T-cell (primary cell): ENCODE measurements at places on chromosomes 3 and 15.

GRCh38 chr15:64112073-64112772 lies 16.4 kb downstream of the SNX1 start:
- DNase-seq: no peak

GRCh38 chr15:31025996-31026395 lies 34.6 kb upstream of the MTMR10 start:
- DNase-seq: no peak

DNA sequence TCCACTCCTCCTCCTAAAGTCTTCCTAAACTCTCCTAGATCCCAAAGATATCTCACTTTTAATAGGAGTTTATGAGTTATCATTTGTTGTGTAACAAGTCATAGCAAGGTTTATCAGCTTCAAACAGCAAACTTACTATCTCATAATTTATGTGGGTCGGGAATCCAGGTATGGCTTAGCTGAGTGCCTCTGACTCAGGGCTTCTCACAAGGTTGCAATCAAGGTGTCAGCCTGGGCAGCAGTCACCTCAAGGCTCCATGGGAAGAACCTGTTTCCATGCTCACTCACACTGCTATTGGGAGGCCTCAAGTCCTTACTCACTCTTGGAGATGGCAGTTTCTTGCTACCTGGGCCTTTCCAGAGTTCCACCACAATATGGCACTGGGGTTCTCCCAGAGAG lies 889.8 kb downstream of the MCTP2 start:
- no peak for DNase-seq

GRCh38 chr3:122992676-122993075 lies 34.9 kb downstream of the SEMA5B start:
- no peak for DNase-seq

DNA sequence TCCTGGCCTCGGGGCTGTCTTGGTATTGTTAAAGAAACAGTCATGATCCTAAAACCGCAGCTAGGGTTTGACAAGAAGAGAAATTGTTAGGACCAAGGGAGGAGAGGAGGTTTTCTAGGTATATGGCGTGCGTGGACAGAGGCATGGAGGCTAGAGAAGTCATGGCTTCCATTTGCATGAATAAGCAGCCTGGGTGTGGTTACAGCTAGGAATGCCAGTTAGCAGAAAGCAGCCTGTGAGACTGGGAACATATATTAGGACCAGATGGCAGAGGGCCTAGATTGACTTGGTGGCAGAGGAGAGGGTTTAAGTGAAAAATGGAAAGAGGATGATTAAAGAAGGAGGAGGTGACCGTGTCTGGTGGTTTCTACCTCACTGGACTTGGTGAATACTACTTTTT lies 573.6 kb upstream of the ARRDC4 start:
- DNase-seq: no peak

DNA sequence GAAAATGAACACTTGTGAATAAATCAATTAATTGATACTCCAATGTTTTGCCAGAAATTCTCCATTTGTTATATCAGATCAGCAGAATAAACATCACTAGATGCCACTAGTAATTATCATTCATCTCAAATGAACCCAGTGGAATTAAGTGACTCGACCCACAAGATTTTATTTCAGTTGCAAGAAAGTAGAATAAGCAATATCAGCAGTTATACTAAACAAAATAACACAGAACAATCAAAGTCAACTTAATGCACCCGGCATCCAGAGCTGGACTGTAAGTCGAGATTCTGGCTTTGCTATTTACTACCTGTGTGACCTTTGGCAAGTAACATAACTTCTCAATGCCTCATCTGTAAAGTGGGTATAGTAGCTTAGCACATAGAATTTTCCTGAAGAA lies 256.5 kb downstream of the MEIS2 start:
- DNase-seq: no peak

GRCh38 chr3:130773366-130773765 lies 26.7 kb upstream of the PIK3R4 start:
- no peak for DNase-seq

GRCh38 chr15:82298520-82298919 lies 35.9 kb downstream of the SAXO2 start:
- peak; percentile 56 for DNase-seq

DNA sequence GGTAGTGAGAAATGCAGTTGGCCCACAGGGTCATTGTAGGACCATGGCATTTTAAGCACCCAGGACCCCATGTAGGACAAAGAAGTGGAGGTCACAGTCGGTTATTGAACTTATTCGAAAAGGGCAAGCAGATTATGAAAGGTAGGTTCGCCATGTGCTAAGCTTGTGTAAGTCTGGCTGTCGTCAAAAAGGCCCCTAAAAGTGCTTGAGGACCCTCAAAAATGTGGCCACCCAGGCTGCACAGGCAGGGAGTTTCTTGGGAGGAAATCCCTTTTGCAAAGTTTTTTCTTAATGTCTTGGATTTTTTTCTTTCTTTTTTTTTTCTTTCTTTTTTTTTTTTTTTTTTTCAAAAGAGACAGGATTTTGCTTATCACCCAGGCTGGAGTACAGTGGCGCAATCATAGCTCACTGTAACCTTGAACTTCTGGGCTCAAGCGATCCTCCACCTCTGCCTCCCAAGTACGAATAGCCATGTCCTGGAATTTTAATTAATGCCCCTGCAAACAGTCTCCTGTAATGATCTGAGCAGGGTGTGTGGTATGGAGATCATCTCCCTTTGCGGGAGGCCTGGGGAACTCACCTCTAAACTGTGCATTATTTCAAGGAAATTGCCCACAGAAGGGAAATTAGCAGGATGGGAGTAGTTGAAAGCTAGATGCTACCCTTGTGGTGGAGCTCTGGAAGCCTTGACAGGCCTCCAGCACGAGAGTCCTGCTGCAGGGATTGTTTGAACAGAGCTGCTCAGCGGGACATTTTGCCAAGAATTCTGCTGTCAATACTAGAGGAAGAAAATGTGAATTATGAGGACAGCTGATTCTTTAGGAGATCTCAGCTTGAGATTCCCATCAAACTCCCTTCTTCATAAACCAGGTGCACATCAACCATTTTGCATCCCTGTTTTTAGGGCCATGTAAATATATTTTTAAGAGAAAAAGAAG lies 28.4 kb downstream of the THSD4 start:
- no peak for DNase-seq

DNA sequence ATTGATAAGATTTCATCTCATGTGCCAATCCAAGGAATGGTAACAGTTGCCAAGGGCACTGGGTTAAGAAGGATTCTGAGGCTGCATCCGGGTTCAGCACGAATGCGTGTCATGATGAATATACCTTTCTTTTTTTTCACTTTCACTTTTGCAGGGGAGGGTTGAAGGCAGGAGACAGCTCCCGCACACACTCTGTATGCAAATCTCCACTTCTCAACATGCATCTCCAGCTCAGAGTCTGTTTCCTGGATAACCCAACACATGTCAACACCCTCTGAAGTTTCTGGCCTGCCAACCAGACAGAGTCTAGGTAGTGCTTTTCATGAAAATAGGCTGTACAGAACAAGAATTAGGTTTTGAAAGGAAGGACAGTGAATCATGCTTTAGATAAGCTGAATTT lies 21.6 kb downstream of the B4GALT4 start:
- DNase-seq: peak; percentile 7

GRCh38 chr3:127645371-127646015 lies 16.5 kb downstream of the PODXL2 start:
- DNase-seq: no peak

- DNase-seq: no peak
Observed at GRCh38 chr15:62961134-62961533, 81.4 kb upstream of the TPM1 start.

DNA sequence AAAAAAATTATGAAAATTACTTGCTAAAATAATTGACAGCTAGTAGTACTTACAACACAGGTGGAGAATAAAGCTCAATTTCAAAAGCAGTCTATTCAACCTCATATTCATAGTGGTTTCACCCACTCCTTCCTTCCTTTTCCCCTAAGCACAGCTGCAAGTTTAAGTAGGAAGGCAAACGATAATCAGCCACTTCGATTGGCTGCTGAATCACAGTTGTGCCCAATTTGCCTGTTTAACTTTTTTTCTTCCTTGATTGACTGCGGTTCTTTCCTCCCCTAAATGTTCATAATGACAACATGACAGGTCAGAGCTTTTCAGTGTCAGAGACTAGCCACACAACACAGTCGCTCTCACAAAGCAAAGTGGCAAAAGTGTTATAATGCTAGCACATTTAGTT lies 468.0 kb upstream of the GBE1 start:
- no peak for DNase-seq

DNA sequence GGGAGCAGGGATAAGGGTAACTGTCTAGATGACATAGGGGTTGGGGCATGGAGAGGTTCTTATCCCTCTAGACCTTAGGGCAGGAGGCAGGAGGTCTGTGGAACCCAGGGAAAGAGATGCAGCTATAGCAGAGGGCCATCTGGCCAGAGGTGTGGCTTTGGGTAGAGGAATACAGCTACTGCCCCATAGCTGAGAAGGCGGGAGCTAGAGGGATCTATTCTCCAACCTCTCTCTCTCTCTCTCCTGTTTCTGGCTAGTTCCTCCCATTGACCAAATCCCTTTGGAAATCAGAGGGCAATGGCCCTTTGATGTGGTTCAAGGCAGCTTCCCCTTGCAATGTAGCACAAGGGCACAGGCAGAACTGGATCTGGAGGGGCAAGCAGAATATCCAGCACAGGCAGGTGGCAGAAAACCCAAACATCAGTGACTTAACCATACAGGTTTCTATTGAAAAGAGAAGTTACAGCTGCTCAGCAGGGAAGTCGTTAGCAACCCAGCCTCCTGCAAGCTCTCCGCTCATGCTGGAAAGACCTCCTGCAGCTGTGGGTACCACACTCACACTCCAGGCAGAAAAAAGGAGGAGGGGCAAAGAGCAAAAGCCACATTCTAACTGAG lies 22.3 kb upstream of the LMOD3 start:
- DNase-seq: no peak

DNA sequence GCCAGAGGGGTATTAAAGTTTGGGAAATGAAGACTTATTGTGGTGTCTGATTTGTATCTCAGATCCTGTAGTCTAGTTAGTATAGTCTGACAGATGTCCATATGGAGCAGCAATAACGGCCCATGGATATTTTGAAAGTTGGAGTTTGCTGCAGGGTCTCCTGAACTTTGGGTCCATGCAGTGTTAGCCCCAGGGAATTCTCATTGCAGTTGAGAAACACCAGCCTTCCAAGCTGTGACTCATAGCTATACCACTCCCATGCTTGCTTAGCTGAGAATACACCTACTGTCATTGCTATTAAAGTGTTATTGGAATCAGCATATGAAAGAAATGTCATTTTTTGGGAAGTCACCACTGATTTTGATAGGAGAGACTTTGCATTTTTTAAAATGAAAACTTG lies 29.2 kb downstream of the TMOD2 start:
- no peak for DNase-seq

GRCh38 chr3:73144276-73144675 lies 82.8 kb downstream of the EBLN2 start:
- DNase-seq: no peak

DNA sequence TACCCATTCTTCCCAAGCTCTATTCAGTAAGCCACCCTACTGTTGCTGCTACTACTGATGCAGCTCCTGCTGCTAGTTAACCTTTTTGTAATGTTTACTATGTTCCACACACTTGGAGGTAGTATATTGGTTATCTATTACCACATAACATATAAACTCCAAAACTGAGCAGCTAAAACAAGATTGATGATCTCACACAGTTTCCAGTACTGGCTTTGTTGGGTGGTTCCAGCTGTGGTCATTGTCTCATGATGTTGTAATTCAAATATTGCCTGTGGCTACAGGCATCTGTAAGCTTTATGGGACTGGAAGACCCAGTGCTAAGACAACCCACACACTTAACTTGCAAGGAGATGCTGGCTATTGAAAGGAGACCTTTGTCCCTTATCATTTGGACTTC lies 556.2 kb upstream of the SUCLG2 start:
- DNase-seq: no peak

- DNase-seq: no peak
Observed at GRCh38 chr3:172244011-172244410, 204.2 kb downstream of the GHSR start.

- no peak for DNase-seq
Observed at GRCh38 chr15:66622591-66623022, 56.8 kb upstream of the LCTL start.
